Small intestine (tissue), 16 donors: ENCODE measurements at places on chromosomes 12 and 14.

- no peak for DNase-seq
These were observed 82.1 kb upstream of the TMCC3 start for GRCh38 chr12:94732367-94732990.

DNA sequence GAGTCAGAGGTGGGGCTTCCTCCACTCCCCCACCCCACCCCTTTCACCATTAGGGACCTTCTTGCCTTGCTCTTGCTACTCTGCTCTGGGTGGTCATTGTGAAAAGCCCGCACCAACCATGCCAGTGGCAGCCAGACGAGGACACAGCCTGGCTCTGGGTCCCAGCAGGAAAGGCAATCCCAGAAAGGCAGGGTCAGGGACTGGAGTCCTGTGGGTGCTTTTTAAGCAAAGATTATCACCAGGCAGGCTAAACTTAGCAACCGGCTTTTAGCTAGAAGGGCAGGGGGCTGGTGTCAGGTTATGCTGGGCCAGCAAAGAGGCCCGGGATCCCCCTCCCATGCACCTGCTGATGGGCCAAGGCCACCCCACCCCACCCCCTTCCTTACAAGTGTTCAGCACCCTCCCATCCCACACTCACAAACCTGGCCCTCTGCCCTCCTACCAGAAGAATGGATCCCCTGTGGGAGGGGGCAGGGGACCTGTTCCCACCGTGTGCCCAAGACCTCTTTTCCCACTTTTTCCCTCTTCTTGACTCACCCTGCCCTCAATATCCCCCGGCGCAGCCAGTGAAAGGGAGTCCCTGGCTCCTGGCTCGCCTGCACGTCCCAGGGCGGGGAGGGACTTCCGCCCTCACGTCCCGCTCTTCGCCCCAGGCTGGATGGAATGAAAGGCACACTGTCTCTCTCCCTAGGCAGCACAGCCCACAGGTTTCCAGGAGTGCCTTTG, 1.2 kb upstream of the GAPDH start:
- DNase-seq = no peak

DNA sequence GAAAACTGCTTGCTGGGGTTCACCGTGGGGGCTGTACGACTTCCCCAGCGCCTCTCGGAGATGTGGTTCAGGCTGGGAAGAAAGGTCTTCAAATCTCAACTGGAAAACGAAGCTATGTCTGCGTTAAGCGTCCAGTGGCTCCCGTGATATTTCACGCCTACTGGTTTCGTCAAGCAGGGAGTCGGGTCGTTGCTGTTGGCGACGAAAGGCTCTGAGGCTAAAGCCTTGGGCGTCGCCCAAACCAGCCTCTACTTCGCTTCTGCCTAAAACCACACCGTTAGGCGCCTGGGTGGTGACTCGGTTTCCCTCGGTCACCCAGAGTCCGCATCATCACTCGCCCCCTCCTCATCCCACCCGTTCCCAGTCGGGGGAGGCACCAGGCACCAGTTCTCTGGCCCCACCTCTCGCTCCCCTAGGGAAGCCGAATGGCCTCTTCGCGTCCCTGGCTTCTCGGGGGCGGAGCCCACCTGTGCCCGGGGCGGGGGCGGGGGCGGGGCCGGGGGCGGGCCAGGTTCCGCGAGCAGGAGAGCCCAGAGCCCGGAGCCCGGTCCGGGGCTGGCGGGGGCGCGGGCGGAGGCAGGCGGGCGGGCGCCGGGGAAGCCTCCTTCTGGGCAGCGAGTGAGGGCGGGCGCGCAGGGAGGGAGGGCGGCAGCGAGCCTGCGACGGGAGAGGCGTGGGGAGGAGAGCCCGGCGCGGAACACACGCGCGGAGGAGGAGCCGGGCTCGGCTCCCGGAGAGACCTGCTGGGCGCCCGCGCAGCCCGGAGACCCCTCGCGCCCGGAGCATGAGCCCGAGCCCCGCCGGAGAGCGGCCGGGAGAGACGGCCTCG, at the start of gene B4GALNT3:
B4GALNT3 (plus strand) TSS at position 510 of the 829 bp plus-strand sequence. CDS start 438 bp downstream, outside the sequence.
- peak; percentile 69 for DNase-seq

- DNase-seq = no peak
These were observed 14.1 kb downstream of the TNS2 start for GRCh38 chr12:53063708-53064612.

DNA sequence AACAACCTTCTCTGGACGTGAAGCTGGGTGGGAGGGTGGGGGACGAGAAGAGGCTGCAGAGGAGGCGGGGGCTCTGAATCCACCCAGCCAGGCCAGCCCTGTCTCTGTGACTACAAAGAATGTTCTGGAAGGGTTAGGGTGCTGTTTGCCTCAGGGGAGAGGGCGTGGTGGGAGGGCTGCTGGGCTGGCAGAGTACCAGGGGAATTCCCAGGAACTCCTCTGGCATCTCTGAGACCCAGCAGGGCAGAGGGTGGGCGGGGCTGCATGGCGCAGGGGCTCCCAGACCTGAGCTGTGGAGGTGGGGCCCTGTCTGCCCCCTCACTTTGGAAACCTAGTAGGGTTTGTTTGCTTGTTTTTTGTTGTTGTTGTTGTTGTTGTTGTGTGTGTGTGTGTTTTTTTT, 45.5 kb upstream of the FZD10 start:
- DNase-seq = no peak

- DNase-seq = no peak
These were observed 7.7 kb upstream of the IFNG-AS1 start for GRCh38 chr12:67981287-67982162.

DNA sequence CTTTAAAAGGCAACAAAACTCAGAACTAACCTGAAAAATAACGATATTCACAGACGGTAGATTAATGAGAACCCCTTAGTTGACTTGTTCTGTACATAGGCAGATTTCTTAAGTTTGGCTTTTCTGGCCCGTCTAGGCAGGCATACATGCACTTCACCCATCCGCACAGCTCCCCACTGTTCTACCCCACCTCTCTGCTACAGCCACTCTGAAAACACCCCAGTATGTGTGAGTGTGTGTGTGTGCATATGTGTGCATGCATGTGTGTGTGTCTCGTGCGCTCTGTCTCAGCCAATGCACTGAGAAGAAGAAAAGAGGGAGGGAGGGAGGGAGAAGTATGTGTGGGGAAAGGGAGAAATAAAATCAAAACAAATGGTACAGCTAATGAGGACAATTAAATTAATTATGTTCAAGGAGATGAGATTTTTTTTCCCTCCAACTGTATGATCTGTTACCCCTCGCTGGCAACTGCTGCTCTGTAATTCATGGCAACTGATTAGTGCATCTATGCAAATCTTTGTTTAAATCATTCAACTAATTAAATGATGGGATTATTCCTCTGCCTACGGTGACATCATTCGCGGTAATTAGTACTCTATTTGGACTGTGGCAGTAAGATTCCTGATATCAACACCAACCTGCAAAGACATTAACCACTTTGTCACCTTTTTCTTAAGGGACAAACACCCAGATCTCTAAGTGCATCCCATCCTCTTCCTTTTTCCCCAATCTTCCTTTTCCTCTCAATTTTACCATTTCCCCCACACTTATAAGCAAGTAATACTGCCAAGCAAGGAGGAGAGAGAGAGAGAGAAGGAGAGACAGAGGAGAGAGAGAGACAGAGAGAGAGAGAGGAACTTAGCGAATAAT, 2.2 kb upstream of the LMO3 start:
- no peak for DNase-seq

DNA sequence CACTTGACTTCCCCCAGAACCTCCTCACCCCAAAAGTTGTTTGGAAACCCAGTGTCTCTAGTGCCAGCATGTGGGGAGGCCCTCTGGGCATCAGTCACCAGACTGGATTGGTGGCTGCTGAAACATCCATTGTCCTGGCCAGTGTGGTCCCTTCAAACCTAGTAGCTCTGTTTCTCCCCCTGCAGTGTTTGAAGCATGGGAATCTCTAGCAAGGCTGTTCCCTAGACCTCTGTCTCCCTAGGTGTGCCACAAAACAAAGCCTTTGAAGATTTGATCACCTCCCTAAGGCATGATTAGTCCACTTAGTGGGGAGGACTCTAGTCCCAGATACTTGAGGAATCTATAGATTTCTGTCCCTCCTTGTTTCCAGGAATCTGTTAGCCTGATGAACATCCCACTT, 60.3 kb downstream of the ARF6 start:
- DNase-seq = no peak

GRCh38 chr12:89417246-89417977, 65.1 kb upstream of the DUSP6 start:
- DNase-seq = no peak

DNA sequence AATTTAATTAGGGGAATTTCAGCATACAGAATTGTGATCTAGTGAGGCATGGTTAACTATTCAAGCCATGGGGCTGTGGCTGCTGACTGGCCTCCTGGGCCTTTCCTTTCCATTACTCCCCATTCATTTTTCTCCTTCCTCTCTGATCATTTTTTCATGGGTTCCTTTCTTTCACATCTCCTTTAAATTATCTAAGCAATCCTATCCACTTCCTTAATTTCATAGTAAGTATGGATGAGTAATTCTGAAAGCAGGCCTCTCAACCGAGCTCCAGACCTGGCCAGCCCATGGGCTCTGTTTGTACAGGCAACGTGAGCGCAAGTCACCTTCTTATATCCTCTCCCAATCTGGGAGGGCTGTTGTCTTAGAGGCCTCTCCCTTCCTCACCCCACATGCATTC, 13.4 kb downstream of the CKAP4 start:
- no peak for DNase-seq

DNA sequence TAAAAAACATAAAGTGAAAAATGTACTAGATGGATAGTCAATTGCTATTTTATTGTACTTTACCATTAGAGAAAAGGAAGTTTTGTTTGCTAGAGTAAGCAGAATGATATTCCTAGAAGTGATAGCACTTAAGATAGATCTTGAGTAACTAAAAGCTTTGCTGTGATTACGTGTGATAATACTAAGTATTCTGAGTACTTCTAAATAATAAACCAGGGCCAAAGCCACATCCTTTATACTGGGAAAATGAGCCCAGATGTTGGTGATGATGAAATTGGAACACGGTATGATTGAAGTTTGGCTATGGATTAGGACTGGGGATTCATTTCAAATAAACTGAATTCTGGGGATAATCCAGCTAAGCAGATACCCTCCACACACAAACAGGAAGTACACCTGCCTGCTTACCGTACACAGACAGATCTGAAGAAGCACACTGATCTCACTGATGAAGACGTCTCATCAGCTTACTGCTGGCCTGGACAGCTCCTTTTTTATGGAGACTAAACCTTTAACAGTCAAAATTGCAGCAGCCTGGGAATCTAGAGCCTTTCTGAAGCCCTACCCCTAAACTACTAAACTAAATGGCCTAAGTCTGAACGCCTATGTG, 199.8 kb downstream of the LRFN5 start:
- DNase-seq = no peak

- no peak for DNase-seq
These were observed 34.0 kb downstream of the PYM1 start for GRCh38 chr12:55893723-55894122.

DNA sequence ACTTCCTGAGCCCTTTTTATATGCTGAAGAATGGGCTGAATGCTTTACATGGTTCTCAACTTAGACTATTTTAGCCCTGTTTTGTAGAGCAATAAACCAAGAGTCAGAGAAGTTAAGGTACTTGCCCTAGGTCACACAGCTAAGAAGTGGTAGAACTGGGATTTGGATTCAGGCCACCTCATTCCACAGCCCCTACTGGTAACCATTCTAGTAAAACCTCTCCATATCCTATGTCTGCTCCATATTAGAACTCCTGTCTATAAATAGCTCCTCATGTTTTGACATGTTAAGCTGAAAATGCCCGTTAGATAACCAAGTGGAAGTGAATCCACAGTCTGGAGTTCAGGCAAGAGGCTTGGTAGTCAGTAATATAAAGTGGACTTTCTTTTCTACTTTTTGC, 111.6 kb downstream of the HECTD4 start:
- no peak for DNase-seq

GRCh38 chr14:73995977-73996378, 23.1 kb downstream of the ENTPD5 start:
- DNase-seq = peak; percentile 94

- DNase-seq = no peak
These were observed 7.6 kb upstream of the BMP4 start for GRCh38 chr14:53964249-53964648.

DNA sequence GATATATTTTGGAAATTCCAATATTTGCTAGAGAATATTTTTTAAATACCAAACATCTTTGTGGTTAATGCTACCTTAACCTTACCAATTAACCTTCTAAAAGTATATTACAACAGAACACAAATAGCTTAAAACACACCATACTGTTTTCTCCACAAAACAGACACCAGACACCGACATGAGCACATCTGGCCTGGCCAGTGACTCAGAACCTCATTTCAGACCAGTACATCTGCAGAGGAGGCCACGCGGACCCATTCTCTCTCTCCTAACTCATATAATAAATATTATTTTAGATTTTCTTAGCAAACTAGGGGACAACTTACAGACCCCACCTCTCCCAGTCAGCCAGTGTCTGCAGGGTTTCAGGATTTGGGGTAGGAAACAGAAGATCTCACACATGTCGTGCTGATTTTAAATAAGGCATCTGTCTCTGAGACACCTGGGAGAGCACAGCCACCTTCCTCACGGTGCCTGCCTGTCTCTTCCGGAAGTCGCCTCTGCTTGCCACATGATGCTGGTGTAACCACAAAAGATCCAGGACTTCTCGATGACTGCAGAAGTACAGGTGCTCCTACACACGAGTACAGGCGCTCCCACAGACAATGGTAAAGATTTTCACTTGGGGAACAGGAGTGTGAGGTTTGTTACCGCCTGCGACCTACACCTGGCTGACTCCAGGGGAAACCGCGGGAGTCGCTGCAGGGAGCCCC, 9.7 kb upstream of the ANKLE2 start:
- DNase-seq = no peak

GRCh38 chr14:26190646-26191045, 407.2 kb downstream of the NOVA1 start:
- DNase-seq = no peak

GRCh38 chr12:8057839-8058238, 8.3 kb downstream of the C3AR1 start:
- no peak for DNase-seq

GRCh38 chr12:30839643-30840220, 85.0 kb upstream of the CAPRIN2 start:
- DNase-seq = no peak

- no peak for DNase-seq
These were observed 996.8 kb upstream of the TMEM132C start for GRCh38 chr12:127270193-127270592.

DNA sequence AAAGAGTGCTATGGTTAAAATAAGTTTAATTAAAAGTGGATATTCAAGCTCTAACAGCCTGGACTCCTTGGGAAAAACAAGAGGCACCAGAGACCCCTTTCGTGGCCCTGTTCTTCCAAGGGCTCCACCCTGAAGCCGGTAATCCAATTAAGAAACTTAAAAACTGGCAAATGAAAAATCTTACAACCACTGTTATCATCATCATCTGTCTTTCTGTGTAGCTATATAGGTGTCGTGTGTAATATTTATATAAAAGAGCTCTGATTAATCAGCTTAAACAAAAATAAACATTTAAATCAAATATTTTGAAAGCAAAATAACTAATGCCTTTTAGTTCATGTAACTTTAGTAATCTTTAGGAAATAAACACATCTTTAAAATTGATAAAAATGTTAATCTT, 4.5 kb downstream of the ATF1 start:
- DNase-seq = no peak
